Pancreas (tissue), 10 donors: ENCODE measurements at places on chromosomes 12 and 14. TPM values are rescaled to one million over a fixed set of nuclear protein-coding genes. Genes with fewer than 3 reads are reported as not detected.

- no peak for DNase-seq
These were observed 1276.6 kb upstream of the FLRT2 start for GRCh38 chr14:84253326-84253725.

GRCh38 chr14:69321601-69322330 is 61.8 kb downstream of the GALNT16 start:
- DNase-seq = no peak

DNA sequence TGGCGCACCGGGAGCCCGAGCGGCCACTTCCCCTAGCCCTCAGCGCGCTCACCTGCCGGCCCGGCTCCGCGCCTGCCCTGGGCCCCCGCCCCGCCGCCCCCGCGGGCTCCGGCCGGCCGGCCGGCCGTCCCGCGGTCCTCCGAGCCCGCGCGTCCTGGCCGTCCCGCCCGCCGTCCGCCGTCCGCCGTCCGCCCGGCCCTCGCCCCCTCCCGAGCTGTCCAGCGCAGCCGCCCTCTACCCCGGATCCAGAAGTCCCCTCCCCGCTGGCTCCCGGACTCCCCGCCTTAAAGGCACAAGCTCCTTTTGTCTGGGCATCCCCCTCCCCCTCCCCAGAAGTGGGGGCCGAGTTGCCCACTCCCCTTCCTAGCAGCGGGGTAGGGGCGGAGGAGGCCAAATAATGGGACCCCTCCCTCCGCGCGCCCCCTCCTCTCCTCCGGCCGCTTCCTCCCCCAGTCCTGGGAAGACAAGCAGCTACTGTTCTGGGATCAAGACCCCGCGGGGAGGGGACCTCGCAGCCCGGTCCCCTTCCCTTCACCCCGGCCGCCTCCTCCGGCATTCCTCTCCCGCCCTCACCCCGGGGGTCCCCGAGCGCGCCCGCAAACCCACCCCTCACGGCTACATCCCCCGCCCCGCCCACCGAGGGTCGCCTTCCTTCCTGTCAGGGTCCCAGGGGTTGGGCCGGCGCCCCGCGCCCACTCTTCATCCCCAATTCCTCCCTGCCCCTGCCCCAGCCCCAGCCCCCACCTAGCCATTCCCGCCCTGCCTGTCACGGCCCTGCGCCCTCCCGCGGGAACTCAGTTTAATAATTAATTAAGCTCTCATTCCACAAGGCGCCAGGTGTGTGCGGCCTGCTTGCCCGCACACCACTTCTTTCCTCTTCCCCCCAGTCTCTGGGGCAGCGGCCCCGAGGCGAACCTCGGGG is at the start of gene ADCY6:
TSS of gene ADCY6 (minus strand) at position 236 of the 922 bp plus-strand sequence. CDS start 5,655 bp downstream, outside the sequence.
- DNase-seq = peak; percentile 80

DNA sequence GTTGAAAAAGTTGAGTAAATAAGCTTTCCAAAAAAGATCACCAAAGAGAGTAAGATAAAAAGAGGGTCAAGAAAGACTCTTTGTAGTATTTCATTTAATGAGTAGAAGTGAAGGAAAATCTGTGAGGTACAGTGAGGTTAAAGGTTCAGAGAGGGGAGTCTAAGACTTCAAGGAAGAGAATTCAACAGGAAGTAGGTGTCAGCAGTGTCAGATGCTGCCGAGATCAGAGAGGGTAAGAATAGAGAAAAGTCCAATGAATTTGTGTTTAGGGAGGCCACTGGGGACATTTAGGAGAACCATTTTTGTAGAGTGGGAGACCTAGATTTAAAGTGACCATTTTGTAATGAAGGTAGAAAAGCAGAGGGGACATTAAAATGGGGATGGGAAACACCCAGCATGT is 71.6 kb upstream of the KRAS start:
- no peak for DNase-seq

DNA sequence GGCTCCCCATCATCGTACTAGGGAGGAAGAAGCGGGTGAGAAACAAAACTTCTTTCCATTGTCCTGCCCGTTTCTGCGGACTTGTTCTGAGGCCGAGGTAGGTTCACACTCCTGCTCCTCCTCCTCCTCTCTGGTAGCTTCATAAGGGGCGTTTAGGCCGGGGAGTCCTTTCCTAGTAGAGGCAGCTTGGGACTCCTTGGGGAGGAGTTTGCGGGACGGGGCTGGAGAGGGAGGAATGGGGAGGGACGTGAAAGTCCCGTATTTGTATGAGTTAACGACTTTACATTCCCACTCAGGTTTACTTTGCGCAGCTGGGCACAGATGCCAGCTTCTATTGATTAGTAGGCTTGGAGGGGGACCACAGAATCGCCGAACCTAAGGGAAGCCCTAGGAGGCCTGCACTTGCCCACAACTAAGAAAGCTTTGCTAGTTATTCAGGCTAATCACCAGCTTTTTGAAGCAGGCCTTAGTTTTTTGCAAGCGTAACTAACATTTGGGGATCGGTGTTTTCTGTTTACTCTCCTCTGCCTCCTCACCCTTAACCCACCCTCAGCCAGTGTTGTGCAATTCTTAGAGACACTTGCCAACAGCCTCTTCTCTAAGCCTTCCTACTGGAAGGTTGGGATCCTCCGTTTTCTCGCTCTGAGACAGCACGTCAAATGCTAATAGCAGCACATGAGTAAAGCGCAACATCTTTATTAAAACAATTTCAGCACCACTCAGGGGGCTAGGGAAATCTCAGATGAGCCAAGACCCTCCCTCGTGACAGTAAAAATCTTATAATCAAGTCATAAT is 499 bp downstream of the RNASE4 start:
- peak; percentile 58 for DNase-seq

- no peak for DNase-seq
These were observed 49.8 kb downstream of the ADCK1 start for GRCh38 chr14:77849711-77850110.

DNA sequence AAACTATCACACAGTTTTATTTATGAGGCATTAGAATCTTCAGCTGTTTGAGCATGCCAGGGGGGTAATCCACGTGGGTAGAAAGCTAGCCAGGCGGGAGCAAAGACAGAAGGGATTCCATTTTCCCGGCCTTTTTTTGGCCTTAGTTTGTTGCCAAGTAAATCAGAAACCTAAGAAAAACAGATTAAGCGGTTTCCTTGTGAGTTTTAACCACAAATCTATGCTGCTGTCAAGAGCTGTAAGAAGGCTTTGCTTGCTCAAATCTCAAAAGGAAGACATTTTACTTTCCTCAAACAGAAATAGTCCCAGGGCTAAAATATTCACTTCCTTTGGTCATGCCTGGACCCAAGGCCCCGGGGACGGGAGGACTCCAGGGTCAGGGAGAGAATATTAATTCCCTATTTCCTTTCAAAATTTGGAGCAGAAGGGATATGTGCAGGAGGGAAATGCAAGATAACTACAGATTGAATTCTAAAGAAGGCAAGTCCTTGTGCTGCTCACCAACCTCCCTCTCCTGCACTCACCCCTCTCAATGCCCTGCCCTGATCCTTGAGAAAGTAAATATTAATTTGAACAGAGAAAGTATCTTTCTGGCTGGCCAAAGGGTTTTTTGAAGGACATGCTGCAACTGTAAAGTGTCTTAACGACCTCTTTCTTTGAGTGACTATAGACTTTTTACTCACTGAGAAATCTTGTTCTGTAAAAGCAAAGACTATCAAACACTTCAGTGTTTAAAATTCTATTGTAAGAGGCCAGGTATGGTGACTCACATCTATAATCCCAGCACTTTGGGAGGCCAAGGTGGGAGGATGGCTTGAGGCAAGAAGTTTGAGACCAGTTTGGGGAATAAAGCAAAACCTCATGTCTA is 75.7 kb downstream of the HSD17B6 start:
- DNase-seq = no peak

DNA sequence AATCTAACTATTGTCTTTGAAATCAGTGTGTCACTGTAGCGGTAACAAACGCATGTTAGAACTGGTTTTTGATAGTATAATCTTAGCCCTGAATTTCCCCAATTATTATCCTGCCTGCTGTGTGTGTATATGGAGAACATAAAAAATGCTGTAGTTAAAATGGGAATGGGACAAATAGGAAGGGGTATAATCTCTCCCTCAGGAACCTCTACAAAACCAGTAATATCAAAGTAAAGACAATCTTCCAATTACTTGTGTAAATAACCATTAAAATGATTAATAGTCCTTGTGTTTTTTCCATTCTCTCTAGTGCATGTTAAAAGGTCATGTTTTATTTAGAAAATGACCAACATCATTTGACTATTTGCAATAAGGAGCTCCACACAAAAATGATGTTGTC is 200.1 kb upstream of the TMTC1 start:
- no peak for DNase-seq

DNA sequence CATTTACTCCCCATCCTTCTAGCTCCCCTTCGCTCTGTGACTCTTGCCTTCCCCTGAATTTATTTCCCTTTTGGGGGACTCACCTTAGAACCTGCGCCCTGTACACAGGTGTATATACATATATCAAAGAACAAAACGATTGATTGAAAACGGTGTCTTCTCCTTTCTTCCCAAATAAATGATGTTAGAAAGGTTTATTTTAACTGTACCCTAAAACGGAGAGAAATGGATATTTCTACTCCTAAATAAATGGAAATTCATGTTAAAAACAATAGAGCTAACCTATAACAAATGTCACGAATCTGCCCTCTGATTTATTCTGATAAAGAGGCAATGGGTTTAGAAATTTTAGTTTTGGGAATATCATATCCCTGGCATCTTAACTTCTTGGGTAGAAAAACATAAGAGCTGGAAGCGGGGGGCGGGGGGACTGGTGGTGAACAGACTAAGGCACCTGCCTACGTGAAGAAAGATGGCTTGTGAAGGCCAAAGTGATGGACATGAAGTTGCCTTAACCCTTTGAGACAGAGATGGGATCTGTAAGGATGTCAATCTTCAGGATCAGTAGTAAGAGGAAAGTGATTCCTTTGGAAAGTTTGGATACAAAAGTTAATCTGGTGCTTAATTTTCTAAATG is 8.8 kb upstream of the LHX5 start:
- DNase-seq = no peak

- no peak for DNase-seq
These were observed 191.1 kb downstream of the CALM1 start for GRCh38 chr14:90587918-90588317.

- no peak for DNase-seq
These were observed 18.7 kb downstream of the NOS1 start for GRCh38 chr12:117342682-117343081.

GRCh38 chr12:94231709-94232108 is 83.3 kb downstream of the PLXNC1 start:
- DNase-seq = no peak

GRCh38 chr12:12446786-12447185 is 89.9 kb downstream of the BORCS5 start:
- no peak for DNase-seq

DNA sequence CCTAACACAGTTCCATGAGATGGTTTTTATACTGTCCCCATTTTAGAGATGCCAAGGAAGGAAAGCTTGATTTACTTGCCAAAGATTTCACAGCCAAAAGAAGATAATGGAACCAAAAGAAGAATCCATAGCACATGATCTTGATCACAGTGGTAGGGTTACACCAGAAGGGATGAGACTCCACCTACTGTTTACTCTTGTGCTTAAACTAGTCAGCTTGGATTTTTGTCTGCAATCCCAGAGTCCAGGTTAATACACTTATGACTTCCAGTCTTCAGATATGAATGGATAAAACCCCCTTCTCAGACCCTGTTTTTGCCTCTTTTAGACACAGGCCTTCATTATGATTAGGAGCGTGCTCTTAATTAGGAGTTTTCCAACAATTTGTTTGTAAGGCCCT is 454.2 kb downstream of the AEBP2 start:
- DNase-seq = no peak

GRCh38 chr12:30932881-30933280 is 6.3 kb downstream of the TSPAN11 start:
- DNase-seq = no peak

- DNase-seq = no peak
These were observed 204.7 kb downstream of the KITLG start for GRCh38 chr12:88375306-88376305.

DNA sequence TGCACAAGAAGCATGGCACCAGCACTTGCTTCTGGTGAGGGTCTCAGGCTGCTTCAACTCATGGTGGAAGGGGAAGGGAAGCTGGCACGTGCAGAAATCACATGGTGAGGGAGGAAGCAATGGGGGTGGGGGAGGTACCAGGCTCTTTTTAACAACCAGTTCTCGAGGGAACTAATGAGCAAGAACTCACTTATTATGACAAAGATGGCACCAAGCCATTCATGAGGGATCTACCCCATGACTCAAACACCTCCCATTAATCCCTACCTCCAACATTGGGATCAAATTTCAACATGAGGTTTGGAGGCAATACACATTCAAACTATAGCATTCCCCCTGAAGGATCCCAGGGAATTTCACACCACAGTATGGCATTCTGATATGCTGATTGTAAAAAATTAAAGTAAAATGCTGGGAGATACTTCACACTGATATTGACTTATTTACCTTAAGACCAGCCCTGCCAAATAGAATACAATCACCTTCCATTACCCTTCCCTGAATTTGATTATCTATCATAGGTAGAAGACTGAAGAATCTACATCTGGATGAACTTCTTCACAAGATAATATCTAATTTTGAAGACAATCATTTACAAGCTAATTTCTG is 201.7 kb upstream of the PLXNC1 start:
- DNase-seq = no peak

DNA sequence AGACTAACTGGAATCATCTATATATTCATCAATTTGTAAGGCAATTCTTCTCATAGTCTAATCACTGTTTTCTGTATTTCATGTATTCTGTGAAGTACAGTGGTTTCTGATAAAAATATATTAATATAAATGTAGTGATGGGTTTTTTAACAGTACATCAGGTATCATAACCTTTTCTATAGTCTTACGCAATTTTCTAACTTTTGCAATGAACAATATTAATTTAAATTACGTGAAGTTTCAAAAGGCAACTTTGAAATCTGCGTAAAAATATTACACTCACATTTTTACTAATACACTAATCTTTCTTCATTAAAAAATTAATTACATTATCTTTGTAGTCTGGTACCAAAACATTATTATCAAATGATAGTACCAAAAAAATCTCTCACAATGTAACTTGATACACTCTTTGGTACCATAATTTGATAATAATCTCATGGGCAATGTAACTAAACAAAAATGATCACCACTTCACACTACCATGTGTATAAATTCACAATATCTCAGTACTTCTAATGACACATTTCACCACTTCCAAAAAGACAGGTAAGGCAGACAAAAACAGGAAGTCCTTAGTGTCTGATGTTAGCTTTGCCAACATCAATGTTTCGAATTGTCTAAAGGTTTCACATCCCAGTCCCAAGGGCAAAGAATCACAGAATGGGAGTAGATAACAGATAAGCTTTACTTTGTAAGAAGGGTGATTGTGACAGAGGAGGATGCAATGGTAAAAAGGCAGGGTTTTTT is 8.7 kb downstream of the DNAI7 start:
- no peak for DNase-seq

GRCh38 chr14:74932401-74932901 is 9.4 kb upstream of the RPS6KL1 start:
- DNase-seq = peak; percentile 7

FOXN4 gene
- total RNA-seq = not detected

ZNF705A gene
- not detected for total RNA-seq

TAS2R14 gene
- total RNA-seq = 0.92 TPM

GUCY2C gene
- not detected for total RNA-seq

WDR20 gene
- total RNA-seq = 17.4 TPM

PROX2 gene
- not detected for total RNA-seq

FBXO21 gene
- 21.6 TPM for total RNA-seq

IL31 gene
- not detected for total RNA-seq

BDKRB2 gene
- total RNA-seq = 6.9 TPM

AMHR2 gene
- 2.8 TPM for total RNA-seq

C12orf54 gene
- not detected for total RNA-seq

BBOF1 gene
- total RNA-seq = 1.0 TPM

DHRS2 gene
- total RNA-seq = 2.0 TPM

CAPZA3 gene
- total RNA-seq = not detected

LGR5 gene
- total RNA-seq = 0.06 TPM
